ENCODE measurements at places on chromosomes 5 and 9. TPM values are rescaled to one million over a fixed set of nuclear protein-coding genes. Genes with fewer than 3 reads are reported as not detected.

DNA sequence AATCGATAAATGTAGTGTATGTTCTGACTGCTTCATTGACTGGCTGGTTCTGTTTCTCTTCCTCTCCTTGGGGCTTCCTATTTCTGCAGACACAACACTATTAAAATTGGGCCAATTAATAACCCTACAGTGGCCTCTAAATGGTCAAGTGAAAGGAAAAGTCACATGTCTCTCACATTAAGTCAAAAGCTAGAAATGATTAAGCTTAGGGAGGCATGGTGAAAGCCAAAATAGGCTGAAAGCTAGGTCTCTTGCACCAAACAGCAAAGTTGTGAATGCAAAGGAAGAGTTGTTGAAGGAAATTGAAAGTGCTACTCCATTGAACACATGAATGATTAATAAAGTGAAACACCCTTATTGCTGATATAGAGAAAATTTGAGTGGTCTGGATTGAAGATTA, 58.2 kb downstream of the CCNH start:
- DNase-seq = no peak

- no peak for DNase-seq
Measured at GRCh38 chr9:20526500-20527319, 95.6 kb downstream of the MLLT3 start.

Gene LHX3
- not detected for total RNA-seq

- DNase-seq = peak; percentile 83
Measured at GRCh38 chr5:74326571-74327338, 313.8 kb downstream of the ENC1 start.

GRCh38 chr9:133880136-133880535, 112.0 kb downstream of the VAV2 start:
- DNase-seq = no peak

DNA sequence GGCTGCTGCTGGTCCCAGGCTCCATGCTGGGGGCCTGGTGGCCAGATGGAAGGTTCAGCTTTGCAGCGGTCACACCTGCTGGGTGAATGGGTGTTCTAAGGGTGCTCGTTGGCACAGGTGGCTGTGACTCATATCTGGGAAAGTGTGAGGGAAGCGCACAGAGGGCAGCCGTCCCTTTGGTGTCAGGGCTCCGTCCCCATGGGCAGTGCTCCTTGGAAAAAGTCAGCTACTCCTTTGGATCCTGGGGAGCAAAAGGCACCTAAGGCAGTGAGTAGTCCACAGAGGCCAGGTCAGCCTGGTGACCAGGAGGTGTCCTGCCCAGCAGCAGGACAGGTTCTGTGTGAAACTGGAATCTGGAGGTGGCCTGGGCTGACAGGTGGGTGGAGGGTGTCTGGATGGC, 18.4 kb upstream of the GBGT1 start:
- DNase-seq = no peak

- no peak for DNase-seq
Measured at GRCh38 chr5:40429258-40430100, 250.2 kb upstream of the PTGER4 start.

GRCh38 chr9:83749706-83750105, 41.9 kb upstream of the UBQLN1 start:
- DNase-seq = no peak

DNA sequence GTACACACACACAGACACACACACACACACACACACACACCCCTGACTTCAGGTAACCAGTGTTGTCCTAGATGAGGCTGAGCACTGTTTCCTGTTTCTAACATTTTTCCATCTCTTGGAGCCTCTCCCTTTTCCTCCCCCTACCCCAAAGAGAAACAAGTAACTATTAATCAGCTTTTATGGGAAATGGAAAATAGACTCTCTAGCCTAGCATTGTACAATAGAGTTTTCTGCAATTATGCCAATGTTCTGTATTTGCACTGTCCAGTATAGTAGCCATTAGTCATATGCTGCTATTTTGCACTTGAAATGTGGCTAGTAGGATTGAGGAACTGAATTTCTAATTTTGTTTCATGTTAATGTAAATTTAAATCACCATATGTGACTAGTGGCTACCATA, 33.1 kb downstream of the RAB3C start:
- DNase-seq = no peak

Gene FAM151B
- 0.35 TPM for total RNA-seq

Gene FREM1
- total RNA-seq = not detected

DNA sequence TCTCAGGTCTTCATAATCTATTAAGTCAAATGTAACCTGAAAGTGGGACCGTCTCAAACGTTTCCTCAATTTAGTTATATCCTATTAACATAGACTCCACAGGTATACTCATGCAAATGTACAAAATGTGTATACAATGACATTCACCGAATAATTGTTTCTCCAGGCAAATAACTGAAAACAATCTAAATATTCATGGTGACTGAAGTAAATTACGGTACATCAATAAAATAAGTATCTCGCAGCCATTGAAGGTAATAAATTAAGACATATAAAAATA, 482 bp downstream of the IARS1 start:
- DNase-seq = no peak

- DNase-seq = no peak
Measured at GRCh38 chr5:55052383-55052931, 28.4 kb downstream of the GZMK start.

DNA sequence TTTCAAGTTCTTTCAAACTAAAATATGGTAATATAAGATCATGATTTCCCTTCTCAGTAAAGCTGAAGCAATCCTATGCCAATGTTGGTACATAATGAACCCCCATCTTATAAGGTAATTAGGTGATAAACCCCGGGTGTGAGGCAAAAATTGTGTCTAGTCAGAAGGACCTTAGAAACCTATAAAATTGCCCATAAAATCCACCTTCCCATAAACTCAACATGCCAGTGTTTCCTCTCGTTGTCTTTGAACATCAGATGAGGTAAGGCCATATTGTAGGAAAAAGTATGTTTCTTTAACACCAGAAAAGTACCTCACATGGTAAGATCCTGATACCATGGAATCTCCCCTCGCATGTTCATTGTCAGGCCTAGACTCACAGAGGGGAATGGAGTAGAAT, 43.3 kb downstream of the SNCAIP start:
- DNase-seq = no peak

GRCh38 chr9:121156263-121156731, 45.4 kb downstream of the RAB14 start:
- peak; percentile 30 for DNase-seq

Gene GBGT1
- 0.86 TPM for total RNA-seq

Gene FBXL17
- 14.5 TPM for total RNA-seq

Gene PCDHGB2
- 0.34 TPM for total RNA-seq

DNA sequence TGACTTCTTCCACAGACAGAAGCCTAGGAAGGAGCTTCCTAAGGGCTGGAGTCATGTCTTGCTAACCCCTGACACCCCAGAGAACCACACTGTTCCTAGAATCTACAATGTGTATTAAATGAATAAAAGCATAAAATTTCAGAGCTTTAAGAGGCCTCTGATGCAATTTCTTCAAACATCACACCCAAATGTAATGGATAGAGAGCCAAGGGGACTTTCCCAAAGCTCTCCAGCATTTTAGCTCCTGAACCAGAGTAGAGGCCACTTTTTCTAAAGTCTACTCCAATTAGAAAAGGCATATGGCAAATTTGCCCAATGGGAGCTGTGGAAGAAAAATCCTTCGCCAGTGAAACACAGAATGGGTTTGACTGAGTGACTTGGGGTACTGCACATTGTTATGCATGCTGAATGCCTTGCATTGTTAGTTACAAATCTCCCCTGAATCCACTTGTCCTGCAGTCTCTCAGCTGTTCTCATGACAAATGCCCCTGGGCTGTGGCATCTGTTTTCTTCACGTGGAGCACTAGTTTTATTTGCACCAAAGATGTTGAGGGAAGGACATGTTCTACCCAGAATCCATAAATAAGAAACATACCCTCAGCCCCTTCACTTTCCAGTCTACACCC, 334.0 kb downstream of the ASTN2 start:
- no peak for DNase-seq

DNA sequence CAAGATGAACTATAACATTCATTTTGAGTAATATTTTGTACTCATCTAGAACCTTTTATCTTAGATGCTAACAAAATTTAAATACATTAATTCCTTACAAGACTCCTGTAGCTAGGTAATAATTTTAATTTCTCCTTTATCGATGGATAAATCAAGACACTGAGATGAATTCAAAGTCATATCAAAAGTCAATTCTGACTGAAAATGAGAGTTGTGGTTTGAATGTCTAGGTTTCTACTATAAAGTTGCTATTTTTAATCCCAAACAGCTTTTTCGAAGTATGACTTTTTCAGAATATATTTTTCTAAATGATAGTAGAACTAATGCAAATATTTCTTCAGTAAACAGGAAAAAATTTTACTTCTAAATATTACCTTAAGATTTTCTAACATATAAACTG, 491.7 kb upstream of the FAM174A start:
- DNase-seq = no peak

Gene ERAP2
- total RNA-seq = 92.1 TPM

- DNase-seq = peak; percentile 17
Measured at GRCh38 chr5:53480416-53481158, at the start of gene FST. Gene FST, plus strand, starts transcription at chr5:53480629. Its CDS starts 163 bp downstream, at chr5:53480792.

Gene ZNF454
- total RNA-seq = 0.21 TPM

GRCh38 chr5:44871401-44871800, 62.7 kb downstream of the MRPS30 start:
- DNase-seq = no peak

DNA sequence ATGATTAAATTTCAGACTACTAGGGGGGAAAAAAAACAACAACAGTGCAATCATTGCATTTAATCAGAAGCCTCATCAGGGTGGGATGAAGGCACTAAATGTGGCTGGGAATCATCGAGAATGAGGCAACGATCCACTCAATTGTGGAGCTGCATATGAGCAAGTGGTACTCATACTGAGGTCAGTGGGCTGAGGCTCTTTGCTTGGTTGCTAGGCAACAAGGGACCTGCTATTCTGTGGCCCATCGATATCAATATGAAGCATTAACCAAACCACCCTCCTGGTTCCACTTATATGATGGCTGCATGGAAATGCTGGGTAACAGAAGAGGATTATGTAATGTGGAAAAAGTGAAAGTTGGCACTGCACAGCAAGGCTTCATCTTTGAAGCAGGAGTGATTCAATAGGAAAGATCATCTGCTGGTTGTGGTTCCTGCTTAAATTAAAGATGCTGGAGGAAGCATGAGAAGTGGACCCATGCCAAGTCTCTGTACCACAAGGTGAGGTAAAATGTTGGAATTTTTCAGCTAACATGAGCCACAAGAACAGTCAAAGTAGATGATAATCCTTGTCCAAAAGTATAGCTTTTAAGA, 159.8 kb upstream of the HMHB1 start:
- peak; percentile 69 for DNase-seq

GRCh38 chr5:146233441-146233840, 30.0 kb downstream of the RBM27 start:
- DNase-seq = no peak

GRCh38 chr9:107700847-107701246, 211.3 kb upstream of the KLF4 start:
- DNase-seq = no peak

DNA sequence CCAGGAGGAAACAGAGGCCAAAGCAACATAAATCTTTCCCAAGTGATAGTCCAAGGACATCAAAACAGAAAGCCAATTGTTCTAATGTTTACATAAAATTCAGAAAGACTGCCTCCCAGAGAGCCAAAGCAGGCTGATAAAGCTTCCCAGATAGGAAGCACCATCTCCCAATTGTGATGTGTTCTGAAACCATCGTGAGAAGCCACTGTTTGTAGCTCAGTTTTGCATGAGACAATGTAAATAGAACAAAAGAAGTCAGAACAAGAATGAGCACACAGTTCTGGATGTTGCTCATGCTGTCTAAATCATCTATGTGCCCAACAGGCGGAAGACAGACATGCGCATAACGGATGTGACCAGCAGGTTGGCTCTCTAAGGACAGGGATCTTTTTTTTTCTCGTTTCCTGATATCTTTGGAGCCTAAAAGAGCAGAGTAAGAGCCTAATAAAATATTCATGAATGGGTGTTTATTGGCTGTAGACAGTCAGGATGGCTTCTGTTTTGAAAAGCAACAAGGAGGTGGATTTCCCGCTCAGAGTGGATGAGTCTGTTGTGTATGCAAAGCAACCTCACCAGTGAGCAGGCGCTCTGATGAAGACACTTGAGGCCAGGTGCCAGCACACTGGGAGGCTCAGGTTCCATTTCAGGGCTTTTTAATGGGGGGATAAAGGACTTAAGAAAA, 113.6 kb downstream of the GNA14 start:
- DNase-seq = no peak

DNA sequence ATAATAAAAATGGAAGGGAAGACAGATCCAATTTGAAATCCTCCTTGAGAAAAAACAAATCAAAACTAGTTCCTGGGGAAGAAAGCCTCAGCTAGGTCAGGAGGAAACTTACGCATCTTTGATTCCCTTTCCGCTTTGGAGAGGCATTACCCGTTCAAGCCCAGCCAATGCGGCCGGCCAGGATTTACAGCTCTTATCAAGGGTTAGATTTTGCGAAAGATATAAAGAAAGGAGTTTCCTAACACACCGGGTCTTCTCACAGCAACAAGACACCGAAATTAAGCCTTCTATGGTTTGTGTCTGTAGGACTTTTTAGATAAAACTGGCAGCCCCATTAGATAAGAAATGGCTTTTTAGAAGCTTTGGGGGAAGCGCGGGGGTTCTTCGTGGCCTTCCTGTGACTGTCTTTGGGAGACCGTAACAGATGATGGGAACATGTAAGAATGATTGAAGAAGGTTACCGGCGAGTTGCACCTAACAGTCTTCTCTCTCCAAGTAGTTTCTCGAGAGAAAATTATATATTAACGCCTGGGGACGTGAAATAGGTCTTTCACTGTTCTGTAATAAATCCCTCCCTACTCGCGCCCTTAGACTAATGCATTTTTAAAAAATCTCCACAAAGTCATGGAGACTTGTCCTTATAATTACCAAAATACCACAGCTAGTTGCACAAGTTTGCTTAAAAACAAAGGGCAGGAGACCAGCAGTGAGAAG, 1.3 kb upstream of the ISL1 start:
- no peak for DNase-seq

Gene KCNN2
- total RNA-seq = not detected

DNA sequence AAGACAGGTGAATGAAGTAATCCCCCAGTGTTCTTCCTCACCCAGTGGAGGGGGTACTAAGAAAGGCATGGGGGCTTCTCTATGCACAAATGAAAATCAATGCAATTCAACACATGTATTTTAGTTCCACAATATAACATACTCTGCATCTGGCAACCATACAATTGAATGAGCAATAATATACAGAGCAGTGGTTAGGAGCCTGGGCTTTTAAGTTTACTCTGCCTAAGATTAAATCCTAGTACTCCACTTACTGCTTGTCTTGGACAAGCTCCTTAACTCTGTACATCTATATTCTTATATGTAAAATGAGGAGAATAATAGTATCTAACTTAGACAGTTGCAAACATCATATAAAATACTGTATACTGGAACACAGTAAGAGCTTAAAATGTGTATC, 195.4 kb upstream of the TRIM32 start:
- no peak for DNase-seq

Data from activated T-cell treated with anti-CD3 and anti-CD28 coated beads, Interleukin-2, amount 50 U/mL, for 72 hours (primary cell).